ENCODE measurements at places on chromosomes 12 and 14. TPM values are rescaled to one million over a fixed set of nuclear protein-coding genes. Genes with fewer than 3 reads are reported as not detected.

The PTPN21 gene
- total RNA-seq = 6.8 TPM

The CCDC38 gene
- total RNA-seq = not detected

The PLEKHD1 gene
- not detected for total RNA-seq

The ACVRL1 gene
- 107 TPM for total RNA-seq

The LRRC10 gene
- not detected for total RNA-seq

The CLEC2A gene
- total RNA-seq = not detected

The PIGH gene
- 24.6 TPM for total RNA-seq

The ST8SIA1 gene
- total RNA-seq = 1.4 TPM

The TDRD9 gene
- 1.8 TPM for total RNA-seq

The NAV3 gene
- 29.2 TPM for total RNA-seq

The SLC16A7 gene
- total RNA-seq = 4.3 TPM

The RFLNA gene
- 15.9 TPM for total RNA-seq

The WDR89 gene
- 6.3 TPM for total RNA-seq

The RNASE7 gene
- total RNA-seq = not detected

The BTBD7 gene
- total RNA-seq = 13.3 TPM

The KRT73 gene
- total RNA-seq = not detected

The WNT1 gene
- not detected for total RNA-seq

The CS gene
- 119 TPM for total RNA-seq

The GLI1 gene
- not detected for total RNA-seq

The LGMN gene
- total RNA-seq = 147 TPM

The CLEC1B gene
- not detected for total RNA-seq

The RFX4 gene
- total RNA-seq = not detected

The AKAP3 gene
- total RNA-seq = 0.18 TPM

The FBLN5 gene
- 58.3 TPM for total RNA-seq

The RNF212B gene
- total RNA-seq = not detected

The KIAA0586 gene
- 9.4 TPM for total RNA-seq

The LALBA gene
- total RNA-seq = not detected

The IAPP gene
- total RNA-seq = not detected

The AICDA gene
- not detected for total RNA-seq

The PWP1 gene
- 63.7 TPM for total RNA-seq

The KRT72 gene
- not detected for total RNA-seq

The TAS2R7 gene
- not detected for total RNA-seq

The CEBPE gene
- not detected for total RNA-seq

The SLC17A8 gene
- total RNA-seq = not detected

The SLC35F4 gene
- not detected for total RNA-seq

The PRKD1 gene
- 25.3 TPM for total RNA-seq

The BDKRB1 gene
- 1.8 TPM for total RNA-seq

The ENDOU gene
- total RNA-seq = 0.18 TPM

The PMCH gene
- total RNA-seq = not detected

The FAM234B gene
- total RNA-seq = 7.5 TPM

The MYF5 gene
- total RNA-seq = not detected

The ATL1 gene
- total RNA-seq = 0.81 TPM

The FLVCR2 gene
- 3.8 TPM for total RNA-seq

The TMEM179 gene
- not detected for total RNA-seq

The OASL gene
- not detected for total RNA-seq

The STON2 gene
- total RNA-seq = not detected

The ZFYVE21 gene
- 40.8 TPM for total RNA-seq

The PSMC6 gene
- total RNA-seq = 68.7 TPM

The MAP1LC3B2 gene
- total RNA-seq = not detected
